ENCODE measurements at places on chromosomes 4 and X.

DNA sequence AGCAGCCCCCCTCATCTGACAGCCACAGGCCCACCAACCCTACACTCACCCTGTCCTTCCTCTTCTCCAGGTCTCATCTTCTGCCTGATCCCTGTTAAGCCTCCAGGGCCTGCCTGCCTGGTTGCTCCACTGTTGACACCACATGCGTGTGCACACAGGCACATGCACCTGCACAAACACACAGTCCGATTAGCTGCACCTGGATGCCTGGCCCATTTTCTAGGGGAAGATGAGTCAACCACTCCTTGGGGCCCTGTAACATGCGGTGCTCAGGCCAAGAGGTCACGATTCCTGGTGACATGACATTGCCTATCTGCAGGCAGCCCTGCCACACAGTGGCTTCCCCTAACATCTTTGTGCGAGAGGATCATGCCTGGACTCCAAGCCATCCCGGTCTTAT lies 498.4 kb downstream of the BCOR start:
- no peak for DNase-seq

DNA sequence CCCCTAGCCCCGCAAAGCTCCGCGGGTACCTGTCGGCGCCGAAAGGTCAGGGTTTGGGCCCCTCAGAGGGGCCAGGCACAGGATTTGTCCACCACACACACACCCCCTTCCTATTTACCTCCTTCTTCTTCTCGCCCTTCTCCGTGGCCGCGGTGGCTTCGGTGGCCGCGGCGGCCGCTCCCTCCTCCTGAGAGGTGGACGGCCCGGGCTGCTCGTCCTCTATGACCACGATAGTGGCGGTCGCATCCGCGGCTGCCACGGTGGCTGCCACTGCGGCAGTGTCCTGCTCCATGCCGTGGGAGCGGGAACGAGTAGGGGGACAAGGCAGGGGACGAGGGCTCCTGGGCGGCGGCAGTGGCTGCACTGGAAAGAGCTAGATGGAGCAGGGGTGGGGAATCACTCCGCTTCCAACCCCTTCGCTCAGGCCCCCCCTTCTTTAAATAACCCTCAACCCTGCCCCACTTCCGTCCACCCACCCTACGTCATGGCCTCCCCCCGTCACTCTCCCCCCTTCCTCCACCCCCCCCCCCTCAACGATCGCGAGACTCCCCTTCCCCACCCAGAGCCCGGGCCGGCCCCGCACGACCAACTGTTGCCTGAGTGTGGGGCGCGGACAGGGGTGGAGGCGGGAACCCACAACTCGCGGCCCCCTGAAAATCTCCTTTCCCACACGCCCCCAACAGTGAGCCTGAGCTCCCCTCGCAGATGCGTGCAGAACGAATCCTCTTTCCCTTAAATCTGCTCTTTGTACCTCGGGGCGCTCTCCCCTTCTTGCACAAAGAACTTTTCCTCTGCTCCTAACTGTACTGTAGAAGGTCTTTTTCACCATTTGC lies at the start of gene SMARCA1:
Gene SMARCA1 (minus strand): TSS at position 412 of the 833 bp plus-strand sequence. CDS start 120 bp downstream, at position 292.
- DNase-seq = no peak

DNA sequence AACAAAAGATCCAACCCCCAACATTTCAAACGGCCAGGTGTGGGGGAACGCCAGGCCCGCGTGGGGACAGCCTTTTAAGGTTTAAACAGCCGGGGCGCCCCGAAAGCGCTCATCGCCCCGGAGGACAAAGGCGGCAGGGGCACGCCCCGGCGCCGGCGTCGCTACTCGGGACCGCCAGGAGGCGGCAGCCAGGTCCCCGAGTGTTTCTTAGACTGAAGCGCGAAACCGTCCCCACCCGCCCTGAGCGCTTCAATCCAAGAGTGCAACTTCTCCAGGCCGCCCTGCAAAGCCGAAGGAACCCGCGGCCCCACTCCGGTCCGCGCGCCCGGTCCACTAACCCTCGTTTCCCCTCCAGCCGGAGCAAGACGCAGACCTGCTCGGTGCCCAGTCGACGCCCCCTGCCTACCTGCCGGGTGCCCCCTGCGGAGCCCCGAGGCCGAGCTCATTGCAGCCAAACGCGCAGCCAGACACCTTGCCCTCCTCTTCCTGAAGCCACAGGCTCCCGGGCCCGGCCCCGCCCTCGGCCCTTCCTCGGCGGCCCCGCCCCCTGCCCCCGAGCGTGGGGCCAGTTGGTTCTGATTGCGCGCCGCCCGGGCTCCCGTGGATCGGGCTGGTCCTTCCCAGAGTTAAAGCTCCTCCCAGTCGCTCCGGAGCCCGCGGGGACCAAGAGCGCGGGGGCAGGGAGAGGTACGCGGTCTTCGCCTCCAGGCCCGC lies at the start of gene CASP6:
Gene CASP6 (minus strand): TSS at position 496 of the 714 bp plus-strand sequence. CDS start 50 bp downstream, at position 446.
- peak; percentile 46 for DNase-seq

DNA sequence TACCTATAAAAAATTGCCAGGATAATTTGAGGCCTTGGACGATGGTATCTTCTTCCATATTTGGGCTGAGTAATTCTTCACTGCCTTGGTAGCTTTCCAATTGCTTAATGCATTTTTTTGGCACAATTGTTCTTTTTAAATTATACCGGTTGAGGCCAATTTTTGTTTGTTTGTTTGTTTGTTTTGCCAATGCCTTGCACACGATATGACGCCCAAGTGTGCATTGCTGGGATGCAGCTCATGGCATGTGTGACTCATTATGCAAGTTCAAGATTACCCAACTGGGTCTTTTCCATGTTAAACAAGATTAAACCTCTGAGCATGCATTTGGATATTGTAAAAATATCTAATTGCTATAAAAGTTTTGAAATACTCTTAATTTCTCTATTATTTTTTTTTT lies 71.1 kb upstream of the KCNIP4 start:
- DNase-seq = no peak

DNA sequence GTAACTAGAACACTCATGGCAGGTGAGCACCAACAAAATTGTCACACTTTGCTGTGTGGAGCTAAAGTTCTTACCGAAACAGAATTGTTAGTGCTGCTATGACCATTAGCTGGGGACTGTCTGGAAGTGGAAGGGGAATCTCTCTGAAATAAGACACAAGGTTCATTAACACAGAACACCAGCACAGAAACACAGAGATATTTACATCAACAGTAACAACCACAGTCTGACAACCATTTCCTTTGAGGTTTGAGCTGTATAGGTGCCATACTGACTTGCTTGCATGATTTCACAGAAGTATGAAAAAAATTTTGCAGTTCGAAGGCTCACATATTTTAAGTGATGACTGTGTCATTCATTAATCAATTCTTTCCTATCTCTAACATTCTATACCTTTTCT lies 109.8 kb downstream of the NYX start:
- DNase-seq = no peak

DNA sequence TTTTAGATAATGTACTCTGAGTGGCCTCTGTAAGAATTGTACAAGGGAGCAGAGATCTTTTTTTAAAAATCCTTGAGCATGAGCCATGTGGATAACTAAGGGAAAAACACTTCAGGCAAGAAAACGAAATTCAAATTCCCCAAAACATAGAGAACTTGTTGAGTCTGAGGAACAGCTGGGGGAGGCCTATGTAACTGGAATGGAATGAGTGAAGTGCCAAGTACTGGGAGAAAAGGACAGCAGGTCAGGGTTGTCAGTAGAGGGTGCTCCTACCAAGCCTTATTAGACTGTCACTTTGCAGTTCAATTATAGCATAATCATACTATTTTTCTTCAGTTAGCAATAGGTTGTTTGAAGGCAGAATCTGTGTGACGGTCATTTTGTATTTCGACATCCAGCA lies 135.1 kb downstream of the ARHGAP6 start:
- no peak for DNase-seq

GRCh38 chr4:116015549-116015948 lies 902.1 kb upstream of the NDST4 start:
- no peak for DNase-seq

GRCh38 chr4:173745765-173746164 lies 215.7 kb upstream of the HAND2 start:
- no peak for DNase-seq

DNA sequence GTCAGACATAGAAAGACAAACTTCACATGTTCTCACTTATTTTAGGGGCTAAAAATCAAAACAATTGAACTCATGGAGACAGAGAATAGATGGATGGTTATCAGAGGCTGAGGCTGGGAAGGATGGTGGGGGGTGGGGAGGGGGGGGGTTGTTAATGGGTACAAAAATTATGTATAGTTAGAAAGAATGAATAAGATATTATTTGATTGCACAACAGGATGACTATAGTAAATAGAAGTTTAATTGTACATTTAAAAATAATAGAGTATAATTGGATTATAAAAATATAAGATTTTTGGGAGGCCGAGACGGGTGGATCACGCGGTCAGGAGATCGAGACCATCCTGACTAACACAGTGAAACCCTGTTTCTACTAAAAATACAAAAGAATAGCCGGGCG lies 33.3 kb downstream of the CORIN start:
- no peak for DNase-seq

DNA sequence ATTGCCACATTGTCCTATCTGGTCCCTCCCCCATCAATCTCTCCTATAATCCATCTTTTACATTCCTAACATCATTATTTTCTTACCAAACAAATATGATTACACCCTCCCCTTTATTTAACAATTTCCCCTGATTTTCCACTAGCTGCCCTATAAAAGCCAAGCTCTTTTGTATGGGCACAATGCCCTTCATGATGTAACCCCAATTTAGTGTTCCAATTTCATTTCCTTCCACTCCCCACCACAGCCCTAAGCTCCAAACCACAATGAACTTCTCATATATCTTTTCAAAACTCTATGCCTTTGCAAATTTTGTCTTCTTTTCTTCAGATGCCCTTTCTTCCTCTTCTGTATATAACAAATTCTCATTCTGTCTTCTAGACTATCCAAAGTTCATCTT lies 39.5 kb upstream of the PTPN13 start:
- no peak for DNase-seq

- no peak for DNase-seq
These were observed 165.6 kb upstream of the S100G start for GRCh38 chrX:16484338-16484737.

GRCh38 chrX:23901060-23901459 lies 6.7 kb downstream of the APOO start:
- DNase-seq = no peak

- DNase-seq = no peak
These were observed 1292.8 kb upstream of the TENM3 start for GRCh38 chr4:180950377-180950776.

GRCh38 chr4:84238247-84239090 lies 260.6 kb downstream of the NKX6-1 start:
- DNase-seq = no peak

DNA sequence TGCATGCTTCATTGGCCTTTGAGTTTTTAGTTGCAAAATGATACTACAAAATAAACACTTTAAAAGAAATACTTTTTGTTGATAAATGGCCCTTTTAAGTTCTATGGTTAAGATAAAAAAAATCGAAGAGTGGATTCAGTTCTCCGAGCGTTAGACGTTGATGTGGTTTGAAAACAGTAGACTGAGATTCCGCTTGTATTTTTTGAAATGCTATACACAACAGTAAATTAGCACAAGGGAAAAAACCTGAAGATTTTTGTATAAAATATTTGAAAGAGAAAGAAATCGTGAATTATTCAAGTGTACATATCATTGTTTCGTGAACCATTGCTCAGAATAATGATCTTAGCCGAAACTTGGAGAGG lies 1.4 kb downstream of the BMP2K start:
- DNase-seq = no peak

- no peak for DNase-seq
These were observed 89.6 kb upstream of the PRPS2 start for GRCh38 chrX:12701628-12702027.

DNA sequence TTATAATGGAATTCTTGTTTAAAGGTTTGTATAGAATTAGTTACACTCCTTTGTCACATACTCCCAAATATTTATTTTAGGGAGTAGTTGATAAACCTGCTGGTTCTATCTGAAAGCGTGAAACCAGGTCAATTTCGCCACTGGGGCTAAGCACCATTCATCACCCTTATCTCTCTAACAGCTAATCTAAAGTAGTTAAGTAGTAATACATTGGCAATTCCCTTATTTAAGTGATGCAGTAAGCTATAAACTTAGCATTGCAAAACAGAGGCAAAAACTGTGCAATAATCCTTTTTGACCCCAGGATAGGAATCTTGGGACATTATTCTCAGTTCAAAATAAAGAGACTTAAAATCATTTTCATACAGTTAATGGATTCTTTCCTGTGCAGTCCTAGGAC lies 33.7 kb upstream of the PTPN13 start:
- no peak for DNase-seq

DNA sequence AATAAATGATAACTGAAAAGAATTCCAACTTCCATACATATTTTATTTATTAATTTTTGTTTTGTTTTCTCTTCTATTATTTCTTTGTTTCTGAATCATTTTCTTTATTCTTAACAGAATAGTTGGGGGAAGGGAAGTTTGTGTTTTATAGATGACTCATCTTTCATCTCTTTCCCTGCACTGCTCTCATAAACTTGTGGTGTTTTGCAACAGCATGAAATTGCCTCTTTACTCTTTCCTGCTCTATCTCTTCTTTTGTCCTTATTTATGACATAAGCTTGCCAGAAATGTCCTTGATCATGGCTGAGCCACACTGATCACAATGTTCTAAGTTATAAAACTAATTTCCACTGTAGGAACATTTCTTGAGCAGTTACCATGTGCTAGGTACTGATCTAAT lies 22.3 kb downstream of the QRFPR start:
- DNase-seq = no peak

- no peak for DNase-seq
These were observed 4.5 kb downstream of the MID1IP1 start for GRCh38 chrX:38805432-38806389.

DNA sequence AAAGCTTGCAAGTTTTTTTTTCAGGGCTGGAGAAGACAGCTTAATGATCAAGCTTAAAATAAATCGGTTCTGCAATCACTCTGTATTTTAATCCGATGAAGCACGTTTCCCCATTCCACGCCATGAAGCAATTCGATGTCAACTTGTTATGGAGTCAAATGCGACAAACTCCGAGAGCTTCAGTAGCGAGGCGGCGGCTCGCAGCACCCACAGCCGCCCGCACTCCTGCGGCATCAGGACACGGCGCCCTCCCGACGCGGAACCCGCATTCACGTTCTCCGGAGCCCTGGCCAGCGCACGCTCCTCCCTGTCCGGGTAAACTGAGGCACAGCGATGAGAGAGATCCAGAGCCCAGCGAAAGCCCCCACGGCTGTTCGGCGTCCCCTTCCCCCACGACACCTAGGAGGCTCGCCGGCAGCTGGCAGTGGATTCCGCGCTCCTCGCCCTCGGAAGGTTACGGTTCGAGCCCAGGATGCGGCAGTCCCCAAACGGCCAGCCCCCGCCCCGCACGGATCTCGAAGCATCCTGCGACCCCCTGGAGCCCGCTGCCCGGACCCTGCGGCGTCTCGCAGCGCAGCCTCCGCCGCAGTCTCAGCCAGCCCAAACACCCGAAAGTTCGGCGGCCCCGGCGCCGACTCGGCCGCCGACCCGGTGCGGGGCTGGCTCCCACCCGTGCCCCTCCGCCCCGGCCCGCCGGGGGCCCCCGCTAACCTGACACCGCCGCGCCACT lies 507 bp downstream of the MFAP3L start:
- DNase-seq = no peak

GRCh38 chr4:26191353-26191752 lies 129.5 kb upstream of the RBPJ start:
- no peak for DNase-seq
